NCI-H2029 (cell line): ENCODE measurements at places on chromosomes 13 and 19.

DNA sequence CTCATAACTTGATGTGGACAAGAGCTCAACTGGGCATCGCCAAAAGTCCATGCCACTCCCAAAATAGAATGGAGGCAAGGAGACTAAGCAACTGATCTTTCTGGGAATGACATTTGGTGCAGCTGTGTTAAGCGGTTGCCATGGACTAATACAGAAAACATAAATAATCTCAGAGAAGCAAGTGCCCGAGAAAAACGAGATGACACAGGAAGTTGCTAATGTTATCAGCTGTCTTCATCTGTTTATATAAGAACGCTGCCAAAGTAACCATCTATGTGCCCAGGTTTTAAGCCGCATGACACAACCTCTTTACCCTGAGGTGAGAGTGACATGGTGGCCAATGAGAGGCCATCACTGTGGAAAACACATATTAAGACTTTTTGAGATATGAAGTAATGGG lies 54.9 kb upstream of the SACS start:
- peak; percentile 92 for DNase-seq

- DNase-seq = no peak
These were observed 5.5 kb downstream of the TPGS1 start for GRCh38 chr19:512547-513365.

DNA sequence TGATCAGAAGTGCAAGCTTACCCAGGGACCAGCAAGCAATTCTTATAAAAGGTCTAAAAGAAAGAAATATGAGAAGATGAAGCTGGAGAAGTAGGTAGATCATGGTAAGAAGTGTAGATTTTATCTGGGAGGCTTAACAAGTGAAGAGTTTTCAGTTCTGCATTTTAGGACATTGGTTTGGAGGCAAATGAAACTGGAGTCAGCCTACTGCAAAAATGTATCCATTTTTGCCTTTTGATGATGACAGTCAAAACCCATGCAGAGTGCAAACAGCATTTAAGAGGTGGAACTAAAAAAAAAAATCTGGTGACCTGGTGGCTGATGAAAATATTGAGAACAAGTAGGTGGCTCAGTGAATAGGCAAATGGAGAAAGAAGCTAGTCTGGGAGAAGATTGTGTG lies 216.9 kb downstream of the DNAJC15 start:
- no peak for DNase-seq

DNA sequence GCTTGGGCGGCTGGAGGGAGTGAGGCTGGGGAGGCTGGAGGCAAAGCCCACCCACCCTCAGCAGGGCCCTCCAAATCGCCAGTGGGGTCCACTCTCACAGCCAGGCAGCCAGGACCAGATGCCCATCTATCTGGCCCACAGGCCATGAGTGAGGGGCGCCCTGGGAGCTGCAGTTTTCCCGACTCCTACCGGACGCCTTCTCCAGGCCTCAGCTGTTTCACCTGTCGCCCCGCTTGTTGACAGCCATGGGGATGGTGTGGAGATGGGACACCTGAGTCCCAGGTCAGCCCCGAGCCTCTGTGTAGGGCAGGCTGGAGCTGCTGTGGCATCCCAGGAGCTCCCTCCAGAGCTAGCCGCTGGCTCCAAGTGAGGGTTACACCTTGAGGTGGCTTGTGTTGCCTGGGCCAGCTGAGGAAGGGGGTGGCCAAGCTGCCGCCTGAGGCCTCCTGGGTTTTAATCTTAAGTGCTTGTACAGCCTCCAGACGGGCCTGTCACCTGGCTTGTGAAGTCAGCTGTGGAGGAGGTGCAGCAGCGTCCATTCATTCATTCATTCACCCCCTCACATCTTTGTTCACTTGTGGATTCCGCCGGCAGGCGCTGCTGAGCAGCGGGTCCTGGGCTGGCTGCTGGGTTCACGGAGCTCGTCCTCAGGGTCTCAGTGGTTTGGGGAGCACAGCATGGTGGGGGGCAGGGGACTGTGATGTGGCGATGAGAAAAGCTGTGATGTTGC lies 52.0 kb downstream of the COMP start:
- no peak for DNase-seq

GRCh38 chr19:33831825-33832224 lies 35.2 kb downstream of the KCTD15 start:
- DNase-seq = no peak

- DNase-seq = no peak
These were observed 8.0 kb downstream of the SIRT6 start for GRCh38 chr19:4174213-4174894.

- no peak for DNase-seq
These were observed 2.2 kb downstream of the TNNT1 start for GRCh38 chr19:55146705-55147273.

GRCh38 chr19:2475018-2475701 lies 767 bp upstream of the GADD45B start:
- peak; percentile 41 for DNase-seq

DNA sequence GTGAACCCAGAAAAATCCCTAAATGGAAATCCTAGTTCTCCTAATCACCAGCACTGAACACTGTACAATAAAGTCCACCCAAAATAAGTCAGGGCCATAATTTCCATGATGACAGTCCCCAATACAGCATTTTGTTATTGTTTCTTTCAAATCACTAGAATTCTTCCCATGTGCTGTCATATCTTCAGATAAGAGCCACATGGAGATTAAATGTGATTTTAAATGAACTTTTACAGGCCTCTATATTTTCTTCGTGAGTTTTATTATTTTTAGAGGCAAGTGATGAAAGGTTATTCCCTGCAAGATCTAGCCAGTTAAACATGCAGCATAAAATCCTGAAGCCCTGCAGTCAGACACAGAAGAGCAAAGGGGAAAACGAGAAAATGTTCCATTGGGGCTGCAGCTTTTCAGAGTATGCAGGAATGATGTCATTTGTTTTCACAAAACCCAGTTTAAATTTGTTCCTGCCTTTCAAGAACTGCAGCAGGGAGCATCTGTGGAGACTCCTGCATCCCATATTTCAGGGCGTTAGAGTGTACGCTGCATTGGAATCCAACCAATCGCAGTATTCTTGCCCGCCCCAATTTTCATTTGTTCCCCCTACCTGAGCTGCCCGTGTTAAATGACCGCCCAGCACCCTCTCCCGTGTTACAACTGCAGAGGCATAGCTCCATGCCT lies 167.2 kb upstream of the KLF12 start:
- DNase-seq = no peak

DNA sequence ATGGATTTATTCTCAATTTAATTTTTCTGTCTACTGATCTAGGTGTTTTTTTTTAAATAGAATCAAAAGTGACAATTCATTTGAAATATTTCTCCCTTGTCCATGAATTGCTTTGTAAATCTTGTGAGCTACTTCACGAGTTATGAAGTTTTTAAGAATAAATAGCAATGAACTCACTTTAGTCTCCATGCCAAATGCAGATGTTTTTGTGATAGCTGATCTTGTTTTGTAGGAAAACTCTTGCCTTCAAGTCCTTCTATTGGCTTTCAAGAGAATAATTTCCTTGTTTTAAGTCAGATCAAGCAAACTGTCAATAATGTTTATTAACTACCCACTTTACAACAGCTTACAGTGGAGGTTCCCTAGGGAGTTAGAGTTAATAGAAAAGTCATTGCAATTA lies 99.8 kb downstream of the ITGBL1 start:
- no peak for DNase-seq

DNA sequence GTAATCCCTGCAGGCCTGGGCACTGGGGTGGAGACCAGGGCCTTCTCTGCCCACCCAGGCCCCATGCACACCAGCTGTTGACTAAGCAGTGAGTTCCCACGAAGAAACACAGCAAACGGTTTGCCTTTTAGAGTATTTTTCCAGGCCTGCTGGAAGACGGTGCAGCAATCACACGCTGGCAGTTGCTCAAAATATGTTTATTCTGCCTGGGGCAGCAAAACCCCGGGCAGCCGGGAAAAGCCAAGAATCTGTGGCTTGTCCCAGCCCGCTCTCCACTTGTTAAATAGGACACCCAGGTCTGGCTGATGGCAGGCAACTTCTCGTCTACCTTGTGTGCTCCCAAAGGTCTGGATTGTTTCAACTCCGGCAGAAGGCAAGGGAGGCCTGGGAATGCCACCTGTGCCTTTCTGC lies 40.8 kb downstream of the GGACT start:
- no peak for DNase-seq

DNA sequence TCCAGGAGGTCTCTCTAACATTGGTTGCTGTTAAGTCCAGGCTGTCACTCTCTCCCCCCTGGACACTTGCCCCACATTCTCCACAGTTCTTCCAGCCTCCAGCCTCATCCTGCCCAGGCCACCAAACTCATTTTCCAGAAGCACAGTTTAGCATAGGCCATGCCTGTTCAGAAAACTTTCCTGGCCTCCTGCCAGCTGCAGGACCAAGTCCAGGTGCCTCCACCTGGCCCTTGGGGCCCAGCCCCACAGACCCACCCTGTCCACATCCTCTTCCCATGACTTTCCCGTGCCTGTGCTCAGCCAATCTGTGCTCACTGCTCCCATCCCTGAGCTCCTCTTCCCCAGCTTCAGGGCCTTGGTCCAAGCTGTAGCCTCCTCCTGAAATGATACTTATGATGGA lies 905.0 kb downstream of the UQCRFS1 start:
- DNase-seq = no peak

- no peak for DNase-seq
These were observed 17.4 kb upstream of the ZNF543 start for GRCh38 chr19:57302727-57303401.

- DNase-seq = no peak
These were observed 259.7 kb upstream of the GPC6 start for GRCh38 chr13:92966900-92967299.

- DNase-seq = no peak
These were observed 111.3 kb downstream of the ZNF486 start for GRCh38 chr19:20278342-20278741.

- no peak for DNase-seq
These were observed 284.4 kb upstream of the NBEA start for GRCh38 chr13:34657716-34658115.

DNA sequence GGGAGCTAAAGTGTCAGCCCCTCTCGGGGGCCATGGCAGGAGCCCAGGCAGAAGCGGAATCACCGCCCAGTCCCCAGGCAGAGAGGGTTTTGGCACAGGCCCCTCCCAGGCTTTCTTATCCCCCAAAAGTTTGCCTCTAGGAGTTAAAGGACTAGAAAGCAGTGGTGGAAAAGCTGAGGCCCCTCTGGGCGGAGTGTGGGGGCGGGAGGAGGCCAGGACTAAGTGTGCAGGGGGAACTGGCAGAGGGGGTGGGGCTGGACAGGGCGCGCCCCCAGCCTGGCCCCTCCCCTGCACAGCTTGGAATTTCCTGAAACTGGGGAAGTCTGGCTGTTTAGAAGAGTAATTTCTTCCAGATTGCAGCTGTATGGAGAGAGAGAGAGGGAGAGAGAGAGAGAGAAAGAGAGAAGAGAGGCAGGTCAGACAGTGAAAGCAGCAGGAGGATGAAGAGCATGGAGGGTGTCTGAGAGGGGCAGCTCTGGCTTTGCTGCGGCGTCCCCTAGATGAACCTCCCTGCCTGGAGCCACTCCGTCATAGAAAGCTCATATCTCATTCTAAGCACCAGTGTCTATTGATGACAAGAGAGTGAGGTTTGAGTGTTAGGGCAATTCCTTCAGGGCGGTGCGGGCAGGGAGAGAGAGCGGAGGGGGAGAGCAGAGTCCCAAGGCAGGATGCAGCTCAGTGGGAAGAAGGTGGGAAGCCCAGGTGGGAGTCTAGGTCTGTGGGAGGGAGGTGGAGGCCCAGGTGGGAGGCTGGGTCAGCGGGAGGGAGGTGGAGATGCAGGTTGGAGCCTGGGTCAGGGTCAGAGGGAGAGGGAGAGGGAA lies at the start of gene CDC42EP5:
CDC42EP5 (minus strand) TSS at position 226 of the 821 bp plus-strand sequence. CDS start 7,749 bp downstream, outside the sequence.
- DNase-seq = no peak

DNA sequence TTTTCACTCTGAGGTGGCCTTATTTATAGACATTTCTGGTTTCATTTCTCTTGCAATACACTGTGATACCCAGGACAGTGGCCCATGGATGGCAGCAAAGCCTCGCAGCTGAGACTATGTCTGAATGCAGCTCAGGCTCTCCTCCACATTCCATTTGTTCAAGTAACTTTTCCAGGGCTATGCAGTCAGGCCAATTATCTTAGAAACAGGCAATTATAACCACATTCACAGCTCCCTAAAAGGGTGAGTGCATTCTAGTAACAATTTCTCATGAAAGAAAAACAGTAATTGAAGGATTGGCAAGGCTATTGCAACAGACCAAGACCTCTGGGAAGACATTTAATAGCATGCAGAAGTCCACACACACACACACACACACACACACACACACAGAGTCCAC lies 264.0 kb downstream of the TBC1D4 start:
- DNase-seq = no peak

- DNase-seq = no peak
These were observed 1.4 kb upstream of the FCHO1 start for GRCh38 chr19:17749912-17750317.

- no peak for DNase-seq
These were observed 334.6 kb downstream of the TSHZ3 start for GRCh38 chr19:31014668-31015067.

DNA sequence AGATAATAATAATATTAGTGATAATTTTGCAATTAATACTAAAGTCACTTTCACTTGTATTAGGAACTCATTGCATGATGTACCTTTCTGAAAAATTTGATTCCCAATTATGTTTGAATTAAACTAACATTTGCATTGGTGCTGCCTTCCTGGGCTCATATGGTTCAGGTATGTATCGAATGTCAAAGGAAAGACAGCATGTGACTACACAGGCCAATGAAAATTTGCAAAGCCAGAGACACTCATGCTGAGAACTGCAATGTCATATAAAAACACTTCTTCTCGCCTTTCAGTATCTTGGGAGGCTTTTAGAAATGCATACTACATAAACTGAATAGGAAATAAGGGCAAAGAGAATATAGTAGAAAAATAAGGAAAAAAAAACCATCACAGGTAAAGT lies 44.3 kb downstream of the RAP2A start:
- DNase-seq = no peak

DNA sequence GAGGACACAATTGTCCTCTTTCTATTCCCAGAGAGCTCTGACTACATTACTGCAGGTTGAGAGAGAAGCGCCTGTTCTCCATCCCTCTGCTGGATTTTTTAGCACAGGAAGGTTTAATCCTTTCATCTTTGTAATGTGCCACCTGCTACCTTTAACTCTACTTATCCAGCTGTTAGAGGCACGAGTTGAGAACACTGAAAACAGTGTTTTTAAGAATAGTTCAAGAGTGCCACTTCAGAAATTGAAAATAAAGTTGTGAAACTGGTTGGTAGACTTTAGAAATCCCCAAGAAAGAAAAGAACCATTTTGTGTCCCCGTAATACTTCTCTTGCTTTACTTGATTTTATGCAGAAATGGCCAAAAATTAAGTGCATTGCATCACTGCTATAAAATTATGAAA lies 20.6 kb downstream of the FREM2 start:
- DNase-seq = no peak

GRCh38 chr13:32423592-32423991 lies 4.3 kb downstream of the N4BP2L1 start:
- no peak for DNase-seq

GRCh38 chr19:30444686-30445232 lies 72.6 kb downstream of the ZNF536 start:
- DNase-seq = no peak

DNA sequence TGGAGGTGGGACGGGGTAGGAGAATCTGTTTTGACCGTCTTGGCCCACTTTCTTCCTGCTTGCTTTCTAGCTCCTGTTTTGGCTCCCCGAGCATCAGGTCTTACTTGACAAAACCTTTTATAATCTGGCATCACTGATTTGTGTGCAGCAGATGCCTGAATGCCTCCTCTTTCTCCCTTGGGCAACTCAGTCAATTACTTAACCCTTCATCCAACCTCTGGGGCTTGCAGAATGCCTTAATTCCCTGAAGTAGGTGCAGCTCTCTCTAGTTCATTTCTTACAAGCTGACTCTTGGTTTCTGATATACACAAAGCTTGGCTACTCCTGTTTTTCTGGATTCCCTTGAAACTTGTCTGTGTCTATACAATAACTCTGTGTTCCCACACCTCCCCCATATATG lies 5.7 kb upstream of the NUP58 start:
- DNase-seq = no peak
